ENCODE measurements at places on chromosomes 11 and 22.

GRCh38 chr11:111391328-111392124 lies 12.5 kb upstream of the POU2AF1 start:
- DNase-seq, result no peak

DNA sequence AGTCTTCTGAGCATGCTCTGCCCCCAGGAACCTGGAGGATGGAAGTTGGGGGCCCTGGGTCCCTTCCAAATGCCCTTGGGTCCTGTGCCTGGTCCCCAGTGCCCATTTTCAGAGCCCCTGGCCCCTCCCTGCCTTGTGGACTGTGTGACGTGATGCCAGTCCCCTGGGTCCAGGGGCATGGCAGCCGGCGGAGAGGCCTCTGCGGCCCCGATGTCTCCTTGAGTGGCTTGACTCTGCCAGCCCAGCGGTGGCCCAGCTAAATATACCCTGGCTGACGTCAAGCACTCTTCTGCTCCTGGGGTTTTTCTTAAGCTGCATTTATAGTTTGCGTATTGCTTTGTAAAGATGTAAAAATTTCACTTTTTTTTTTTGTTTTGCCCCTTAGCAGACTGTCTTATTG lies 35.2 kb upstream of the PARVG start:
- no peak for DNase-seq

GRCh38 chr11:133134314-133135173 lies 397.8 kb downstream of the OPCML start:
- DNase-seq, result peak; percentile 32

- DNase-seq, result no peak
These were observed 39.4 kb downstream of the IRAG1 start for GRCh38 chr11:10653946-10654810.

DNA sequence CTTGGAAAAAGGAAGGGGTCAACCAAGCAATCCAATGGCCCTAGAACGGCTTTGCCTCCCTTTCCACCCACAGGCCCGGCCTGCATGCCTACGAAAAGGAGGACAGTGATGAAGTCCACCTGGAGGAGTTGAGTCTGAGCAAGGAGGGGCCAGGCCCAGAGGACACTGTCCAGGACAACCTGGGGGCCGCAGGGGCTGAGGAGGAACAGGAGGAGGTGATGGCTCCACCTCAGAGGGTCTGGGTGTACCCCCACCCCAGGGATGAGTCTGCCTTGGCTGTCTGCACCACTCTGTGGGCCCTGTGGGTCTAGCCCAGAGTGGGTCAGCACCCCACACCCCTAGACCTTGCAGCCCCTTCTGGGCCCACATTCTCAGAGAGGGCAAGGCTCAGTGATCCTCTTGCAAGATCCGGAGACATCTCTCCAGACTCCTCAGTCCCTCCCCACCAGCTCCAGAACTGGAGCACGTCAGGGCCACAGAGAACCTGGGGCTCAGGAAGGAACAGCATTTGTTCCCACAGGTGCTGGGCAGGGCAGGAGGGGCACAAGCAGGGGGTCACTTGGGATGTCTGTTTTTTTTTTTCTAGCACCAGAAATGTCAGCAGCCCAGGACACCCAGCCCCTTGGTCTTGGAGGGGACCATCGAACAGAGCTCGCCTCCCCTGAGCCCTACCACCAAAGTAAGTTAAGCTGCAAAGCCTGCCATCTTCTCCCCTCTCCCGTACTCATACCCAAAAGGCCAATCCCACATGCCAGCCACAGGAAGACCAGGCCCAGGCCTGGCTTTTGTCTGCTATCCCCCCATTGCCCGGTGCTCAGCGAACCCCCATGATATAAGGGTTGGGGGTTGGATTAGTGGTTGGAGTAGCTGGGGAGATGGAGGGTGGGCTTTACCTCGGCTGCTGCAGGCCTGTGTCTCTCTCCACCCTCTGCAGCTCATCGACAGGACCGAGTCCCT lies 8.1 kb downstream of the PRR33 start:
- DNase-seq, result no peak

DNA sequence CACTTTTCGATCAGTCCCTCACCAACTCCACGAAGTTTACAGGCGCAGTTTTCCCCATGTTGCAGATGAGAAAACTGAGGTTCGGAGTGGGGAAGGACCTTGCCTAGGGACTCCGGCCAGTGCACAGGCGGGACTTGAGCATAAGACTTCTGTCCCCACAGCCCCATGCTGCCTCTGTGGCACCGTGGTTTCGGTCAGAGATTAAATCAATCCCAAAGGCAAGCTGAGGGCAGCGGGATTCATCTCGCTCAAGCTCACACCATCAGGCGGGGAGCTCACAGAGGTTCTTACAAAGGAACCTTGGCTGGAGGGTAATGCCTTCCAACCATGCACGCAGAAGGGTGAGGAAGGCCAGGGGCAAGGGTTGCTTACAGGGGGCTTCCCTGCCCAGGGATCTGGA lies 115.5 kb downstream of the PHF21B start:
- no peak for DNase-seq

DNA sequence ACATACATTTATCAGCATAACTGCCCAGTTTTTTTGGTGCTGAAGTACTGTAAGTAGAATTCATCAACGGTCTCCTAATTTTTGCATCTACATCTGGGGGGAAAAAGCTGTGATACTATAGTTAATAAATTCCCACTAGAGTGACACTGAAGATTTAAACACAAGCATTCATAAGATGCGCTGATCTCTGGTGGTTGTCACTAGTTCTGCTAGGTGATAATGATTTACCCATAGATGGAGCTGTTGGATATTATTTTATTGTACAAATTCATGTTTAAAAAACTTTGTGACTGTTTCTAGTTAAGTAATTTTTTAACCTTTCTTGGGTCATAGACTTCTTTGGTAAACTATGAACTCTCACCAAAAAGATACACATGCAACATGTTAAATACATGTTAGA lies 106.6 kb downstream of the EMSY start:
- DNase-seq, result no peak

DNA sequence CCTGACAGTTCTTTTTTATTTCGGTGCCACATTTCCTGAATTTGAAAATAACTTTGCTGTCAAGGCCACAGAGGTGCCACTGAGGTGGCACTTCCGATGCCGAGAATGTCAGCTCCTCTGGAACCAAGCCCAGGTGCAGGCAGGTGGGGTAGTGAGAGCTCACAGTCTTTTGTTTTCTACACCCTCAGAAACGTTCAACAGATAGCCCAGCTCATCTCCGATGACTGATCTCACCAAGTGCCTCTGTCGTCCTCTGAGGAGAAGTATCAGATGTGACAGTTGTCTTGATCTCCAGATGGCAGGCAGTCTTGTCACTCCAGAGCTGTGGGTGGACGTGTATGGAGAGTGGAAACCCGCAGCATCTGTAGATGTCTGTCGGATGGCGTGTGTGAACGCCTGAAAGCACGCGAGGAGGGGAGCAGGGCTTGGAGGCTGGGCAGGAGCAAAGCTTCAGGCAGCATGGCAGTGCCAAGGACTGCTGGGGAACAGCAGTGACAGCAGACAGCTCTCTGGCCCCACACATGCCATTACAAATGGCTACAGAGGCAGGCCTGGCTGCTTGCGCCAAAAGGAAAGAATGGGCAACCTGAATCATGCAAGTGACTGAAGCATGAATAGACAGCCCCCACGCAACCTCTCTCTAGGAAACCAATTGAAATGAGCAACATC lies 877.0 kb downstream of the OPCML start:
- no peak for DNase-seq

DNA sequence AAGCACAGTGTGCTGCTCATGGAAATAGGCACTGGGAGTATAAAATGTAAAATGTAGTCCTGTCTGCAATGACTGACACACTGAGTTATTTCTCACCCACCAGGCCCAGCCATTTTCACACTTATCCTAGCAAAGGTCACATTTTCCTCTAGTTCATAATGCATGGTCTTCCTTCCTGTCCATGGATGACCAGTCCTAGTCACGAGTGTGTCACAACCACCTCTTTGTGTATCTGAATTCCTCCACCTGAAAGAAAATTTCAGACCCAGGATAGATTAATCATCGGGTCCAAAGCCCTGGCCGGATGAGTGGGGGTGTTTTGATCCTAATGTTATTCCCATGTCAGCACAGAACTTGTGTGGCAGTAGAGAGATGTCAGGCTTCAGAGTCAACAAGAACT lies at the start of gene MRGPRX4:
TSS of gene MRGPRX4 (plus strand) at position 172 of the 400 bp plus-strand sequence. CDS start 420 bp downstream, outside the sequence.
- no peak for DNase-seq

DNA sequence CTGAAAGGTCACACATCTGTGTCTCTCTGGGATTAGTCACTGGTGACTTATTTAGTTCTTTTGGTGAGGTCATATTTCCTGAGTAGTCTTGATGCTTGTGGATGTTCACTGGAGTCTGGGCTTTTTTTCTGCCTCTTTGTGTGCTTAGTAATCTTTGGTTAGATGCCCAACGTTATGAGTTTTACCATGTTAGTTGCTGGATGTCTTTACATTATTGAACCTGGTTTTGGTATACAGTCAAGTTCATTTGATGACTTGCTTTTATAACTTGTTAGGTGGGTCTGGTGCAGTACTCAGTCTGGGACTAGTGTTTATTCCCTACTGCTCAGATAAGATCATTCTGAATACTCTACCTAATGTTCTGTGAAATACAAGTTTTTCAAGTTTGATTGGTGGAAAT lies 26.2 kb upstream of the SLC37A2 start:
- DNase-seq, result no peak

- DNase-seq, result no peak
These were observed 92.5 kb downstream of the ALX4 start for GRCh38 chr11:44217432-44217831.

DNA sequence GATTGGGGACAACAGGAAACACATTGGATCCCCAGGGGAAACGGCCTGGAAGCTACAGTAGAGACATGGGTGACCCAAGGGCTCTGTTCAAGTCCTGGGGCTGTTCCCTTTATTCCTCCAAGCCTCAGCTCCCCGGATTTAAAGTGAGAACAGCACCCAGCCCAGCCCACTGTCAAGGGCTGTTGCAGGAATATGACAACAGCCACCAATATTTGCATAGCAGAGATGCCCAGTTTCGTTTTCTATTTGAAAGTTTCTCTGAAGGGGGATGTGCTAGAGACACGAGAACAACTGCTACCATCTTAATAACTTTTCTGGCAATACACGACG lies 81.1 kb upstream of the WNT7B start:
- DNase-seq, result no peak

DNA sequence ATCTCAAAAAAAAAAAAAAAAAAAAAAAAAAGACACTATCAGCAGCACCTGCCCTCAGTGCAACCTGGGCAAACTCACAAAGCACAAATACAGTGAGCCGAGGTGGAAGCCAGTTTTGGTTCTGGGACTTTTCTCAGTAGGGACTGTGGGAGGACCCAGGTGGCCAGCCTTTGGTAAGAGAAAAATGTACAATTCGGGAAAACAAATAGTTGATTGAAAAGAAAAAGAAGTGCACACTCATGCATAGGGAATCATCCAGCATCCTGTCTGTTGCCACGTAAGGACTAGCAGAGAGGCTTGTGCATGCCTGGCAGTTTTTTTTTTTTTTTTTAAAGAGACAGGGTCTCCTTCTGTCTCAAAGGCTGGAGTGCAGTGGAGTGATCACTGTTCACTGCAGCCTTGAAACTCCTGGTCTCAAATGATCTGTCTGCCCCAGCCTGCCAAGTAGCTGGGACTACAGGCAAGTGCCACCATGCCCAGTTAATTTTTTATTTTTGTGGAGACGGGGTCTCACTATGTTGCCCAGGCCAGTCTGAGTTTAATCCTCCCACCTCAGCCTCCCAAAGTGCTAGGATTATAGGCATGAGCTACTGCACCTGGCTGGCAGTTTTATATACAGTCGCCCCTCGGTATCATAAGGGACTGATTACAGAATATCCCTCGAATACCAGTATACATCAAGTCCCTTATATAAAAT lies 36.7 kb downstream of the TPST2 start:
- no peak for DNase-seq

DNA sequence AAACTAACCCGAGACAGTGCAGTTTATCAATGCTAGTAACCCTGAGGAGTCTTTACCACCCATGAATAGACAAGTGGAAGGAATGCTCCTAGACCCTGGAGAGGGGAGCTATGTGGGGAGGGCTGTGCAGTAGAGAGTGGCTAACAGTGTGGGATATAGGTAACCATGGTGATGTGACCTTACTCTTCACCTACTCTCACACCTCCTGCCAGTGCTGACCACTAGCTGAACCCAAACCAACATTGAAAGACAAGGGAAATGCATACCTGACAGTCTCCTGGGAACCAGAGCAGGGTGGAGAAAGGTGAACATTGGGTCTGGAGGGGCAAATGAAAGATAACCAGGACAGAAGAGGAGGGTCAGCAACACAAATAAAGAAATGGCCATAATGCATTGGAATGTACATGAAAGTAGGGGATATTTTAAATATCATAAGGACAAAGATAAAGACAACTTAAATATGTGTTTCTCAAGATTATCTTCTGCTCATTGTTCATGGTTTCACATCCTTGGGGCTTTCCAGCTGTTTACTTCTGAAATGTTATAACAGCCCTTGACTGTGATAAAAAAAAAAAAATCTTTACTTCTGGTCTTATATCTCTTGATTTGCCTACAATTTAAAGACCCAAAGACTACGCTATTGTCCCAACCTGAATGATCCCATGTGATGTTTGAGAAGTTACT lies 983.3 kb upstream of the TENM4 start:
- no peak for DNase-seq

DNA sequence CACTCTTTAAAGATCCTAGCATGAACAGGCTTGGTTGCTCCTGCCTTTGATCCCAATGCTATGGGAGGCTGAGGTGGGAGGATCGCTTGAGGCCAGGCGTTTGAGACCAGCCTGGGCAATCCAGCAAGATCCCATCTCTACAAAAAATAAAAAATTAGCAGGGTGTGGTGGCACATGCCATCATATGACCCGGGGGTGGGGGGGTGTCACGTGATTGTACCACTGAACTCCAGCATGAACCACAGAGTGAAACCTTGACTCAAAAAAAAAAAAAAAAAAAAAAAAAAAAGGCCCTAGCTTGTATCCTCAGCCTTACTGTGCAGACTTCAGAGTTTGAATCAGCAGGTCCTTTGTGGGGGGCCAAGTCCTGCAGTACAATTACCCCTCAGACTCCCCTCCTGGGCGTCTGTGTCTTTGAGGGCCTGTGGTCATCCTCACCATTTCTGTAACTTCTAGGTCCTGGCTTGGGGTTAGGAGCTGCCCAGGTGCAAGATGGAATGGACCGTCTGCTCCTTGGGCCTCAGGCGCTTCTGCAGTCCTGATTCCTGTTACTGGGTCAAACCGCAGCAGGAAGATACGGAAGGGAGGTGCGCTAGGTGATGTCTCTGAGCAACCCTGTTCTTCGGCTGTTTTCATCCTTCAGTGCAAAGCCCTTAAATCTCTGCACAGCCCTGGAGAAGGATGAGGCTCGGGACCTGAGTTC lies 208.1 kb downstream of the CTTN start:
- no peak for DNase-seq

GRCh38 chr11:34273099-34273498 lies 84.7 kb downstream of the ABTB2 start:
- DNase-seq, result no peak

All from Panc1 (cell line).